NCI-H510A (cell line): ENCODE measurements at places on chromosomes 5 and 9.

DNA sequence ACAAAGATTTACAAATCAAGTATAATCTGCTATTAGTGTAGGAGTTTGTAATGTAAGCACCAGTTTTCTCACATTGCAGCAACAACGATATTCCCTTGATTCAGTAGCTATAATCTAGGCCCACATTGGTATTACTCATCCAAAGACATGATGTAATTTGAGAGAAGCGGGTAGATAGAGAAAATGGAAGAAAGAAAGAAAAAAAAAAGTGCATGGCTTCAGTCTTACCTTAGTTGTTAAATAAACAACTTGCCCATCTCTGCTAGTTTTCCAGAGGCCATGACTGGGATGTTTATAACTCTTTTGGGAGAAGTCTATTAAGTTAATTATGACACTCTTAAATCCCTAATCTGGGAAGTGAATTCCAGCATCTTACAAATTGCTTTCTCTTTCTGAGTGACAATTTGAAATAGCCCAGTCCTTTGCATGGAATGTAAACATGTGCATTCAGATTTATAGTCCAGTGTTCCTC lies 2.8 kb downstream of the MELK start:
- DNase-seq = no peak

- DNase-seq = no peak
Observed at GRCh38 chr9:89951675-89952074, 346.9 kb downstream of the GADD45G start.

- DNase-seq = no peak
Observed at GRCh38 chr5:1101961-1102713, 9.7 kb downstream of the SLC12A7 start.

DNA sequence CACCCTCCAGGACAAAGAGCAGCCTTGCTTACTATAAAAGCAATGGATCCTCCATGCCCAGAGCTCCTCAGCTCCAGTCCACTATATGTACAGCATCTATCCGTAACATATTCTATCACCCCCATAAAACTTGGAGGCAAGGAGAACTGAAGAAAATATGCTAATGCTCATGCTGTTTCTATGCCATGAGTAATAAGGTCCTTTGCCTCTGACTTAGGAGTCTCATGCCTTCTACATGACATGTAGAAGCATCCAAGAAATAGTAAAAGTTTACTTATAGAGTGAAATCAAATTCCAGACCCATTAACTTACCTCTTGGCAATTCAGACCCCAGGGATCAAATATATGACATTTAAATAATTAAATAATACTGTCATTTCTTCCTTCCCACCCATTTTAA lies 33.7 kb downstream of the SSBP2 start:
- no peak for DNase-seq

GRCh38 chr5:231661-232060 lies 13.5 kb downstream of the SDHA start:
- DNase-seq = no peak

GRCh38 chr9:130414910-130415746 lies 29.6 kb upstream of the ASS1 start:
- DNase-seq = no peak

DNA sequence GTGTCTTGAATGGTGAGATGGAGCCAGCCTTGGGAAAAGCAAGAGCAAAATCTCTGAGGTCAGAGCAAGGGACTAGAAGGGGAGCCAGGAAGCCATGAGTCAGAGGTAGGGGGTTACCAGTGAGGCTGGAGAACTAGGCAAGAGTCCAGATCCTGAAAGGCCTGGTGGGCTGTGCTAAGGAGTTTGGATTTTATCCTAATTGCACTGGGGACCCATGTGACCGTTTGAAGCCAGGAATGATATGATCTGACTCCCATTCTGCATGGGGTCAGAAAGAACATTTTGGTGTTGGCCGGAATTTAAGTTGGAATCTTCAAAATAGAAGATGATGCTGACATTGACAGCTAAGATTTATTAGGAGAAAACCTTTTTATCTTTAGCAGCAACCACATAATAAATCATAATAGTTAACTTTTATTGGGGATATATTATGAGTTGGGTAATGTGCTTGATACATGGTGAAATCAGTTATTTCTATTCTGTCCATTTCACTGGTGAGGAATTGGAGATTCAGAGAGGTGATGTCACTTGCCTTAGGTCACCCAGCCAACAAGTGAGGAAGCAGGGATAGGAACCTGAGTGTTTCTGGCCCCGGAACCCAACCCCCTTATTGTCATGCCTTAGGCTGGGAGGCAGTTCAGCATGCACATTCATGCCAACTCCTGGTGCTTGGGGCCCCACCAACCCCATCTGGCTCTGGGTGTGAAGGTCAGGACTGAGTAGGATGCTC lies 61.5 kb upstream of the RARS1 start:
- no peak for DNase-seq

- DNase-seq = no peak
Observed at GRCh38 chr5:93274291-93274690, 306.7 kb downstream of the NR2F1-AS1 start.

GRCh38 chr9:103287361-103287760 lies 292.2 kb downstream of the CYLC2 start:
- DNase-seq = no peak

GRCh38 chr9:33125871-33126823 lies 41.0 kb downstream of the B4GALT1 start:
- DNase-seq = no peak

GRCh38 chr9:94511134-94511954 lies 43.5 kb upstream of the PCAT7 start:
- DNase-seq = no peak

DNA sequence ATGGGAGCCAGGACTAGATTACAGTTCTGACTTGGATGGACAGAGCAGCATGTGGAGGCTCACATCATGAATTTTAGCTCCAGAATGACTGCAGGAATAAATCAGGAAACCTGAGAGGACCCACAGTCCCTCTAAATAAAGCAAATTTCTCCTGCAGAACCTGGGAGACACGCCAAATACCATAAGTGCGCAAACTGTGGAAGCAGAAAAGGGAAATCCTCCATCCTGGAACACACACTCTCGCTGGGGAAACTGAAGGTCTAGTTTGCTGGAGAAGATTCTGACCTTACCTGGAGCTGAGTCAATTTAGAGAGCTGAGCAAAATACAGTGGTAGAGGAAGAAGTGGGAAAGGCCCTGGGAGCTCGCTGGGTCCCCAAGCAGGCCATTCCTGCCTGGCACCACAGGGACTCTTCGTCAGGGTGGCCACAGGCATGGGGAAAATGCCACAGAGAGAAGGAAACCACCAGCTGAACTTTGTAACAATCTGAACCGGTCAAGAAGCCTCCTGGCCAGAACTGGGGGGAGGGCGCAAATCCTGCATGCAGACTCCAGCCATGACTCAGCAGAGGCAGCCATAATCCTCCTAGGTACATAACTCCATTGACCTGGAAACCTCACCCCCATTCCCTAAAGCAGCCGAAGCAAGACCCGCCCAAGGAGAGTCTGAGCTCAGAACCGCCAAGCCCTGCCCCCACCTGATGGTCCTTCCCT lies 390.9 kb downstream of the LRRC70 start:
- DNase-seq = no peak

GRCh38 chr5:65861830-65862241 lies 64.5 kb upstream of the ERBIN start:
- DNase-seq = no peak

DNA sequence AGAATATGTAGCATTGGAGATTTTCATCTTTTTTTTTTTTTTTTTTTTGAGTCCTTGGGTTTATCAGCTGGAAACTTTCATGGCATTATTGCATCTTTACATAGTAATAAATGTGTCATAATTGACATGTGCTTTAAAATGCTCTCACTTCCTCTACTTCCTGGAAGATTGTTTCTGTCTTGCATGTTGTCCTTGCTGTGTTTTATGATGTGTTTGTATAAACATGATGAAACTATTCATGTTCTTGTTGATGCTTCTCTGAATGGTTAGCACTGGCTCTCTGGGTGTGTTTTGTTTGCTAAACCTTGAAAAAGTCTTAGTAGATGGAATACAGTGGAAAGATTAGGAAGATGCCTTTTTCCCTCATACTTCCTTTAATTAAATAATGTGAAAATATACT lies 87.9 kb downstream of the IQGAP2 start:
- DNase-seq = no peak

DNA sequence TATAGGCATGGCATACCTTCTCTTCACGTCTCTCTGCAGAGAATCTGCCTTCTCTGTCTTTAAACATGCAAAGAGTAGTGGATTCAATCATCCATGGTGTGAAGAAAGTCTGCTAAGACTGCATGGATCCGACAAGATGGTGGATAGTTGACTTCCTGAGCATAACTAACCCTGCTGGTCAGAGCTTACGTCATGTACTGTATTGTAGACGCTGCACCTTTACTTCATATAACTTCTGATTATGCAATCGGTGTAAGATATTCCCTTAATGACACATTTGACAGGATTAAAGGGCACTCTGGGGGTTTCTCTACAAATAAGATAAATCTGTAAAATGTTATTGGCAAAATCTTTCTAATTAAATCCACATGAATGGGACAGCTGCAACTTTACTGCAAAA lies 240.3 kb upstream of the NREP start:
- DNase-seq = no peak
